ENCODE measurements at places on chromosomes 12 and 14.
A peak's percentile ranks its signal among the peaks of the same experiment; 100 is the strongest.

- DNase-seq, result no peak
Measured at GRCh38 chr12:109174468-109174867, 58.1 kb downstream of the ACACB start.

GRCh38 chr12:32098112-32098511 is 8.5 kb upstream of the BICD1 start:
- no peak for DNase-seq

GRCh38 chr12:42490261-42490842 is 99.2 kb downstream of the PRICKLE1 start:
- no peak for DNase-seq

GRCh38 chr12:92144631-92145480 is 790 bp downstream of the BTG1 start:
- DNase-seq, result peak; percentile 26

DNA sequence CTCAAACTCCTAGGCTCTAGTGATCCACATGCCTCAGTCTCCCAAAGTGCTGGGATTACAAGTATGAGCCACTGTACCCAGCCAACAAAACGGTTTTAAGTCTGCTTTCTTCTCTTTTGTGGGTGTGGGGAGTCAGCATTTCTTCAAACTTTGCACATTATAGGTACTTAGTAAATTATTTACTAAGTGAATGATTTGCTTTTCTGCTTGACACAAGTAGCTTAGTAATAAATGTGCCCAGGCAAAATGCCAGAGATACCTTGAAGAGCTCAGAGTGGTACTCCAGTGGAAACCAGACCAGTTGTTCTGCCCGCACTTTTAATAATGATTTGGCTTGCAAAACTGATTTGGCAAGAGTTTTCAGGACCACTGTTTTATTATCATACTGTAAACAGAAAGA is 15.0 kb downstream of the DEPDC4 start:
- no peak for DNase-seq

- no peak for DNase-seq
Measured at GRCh38 chr14:105602799-105603793, 76.7 kb downstream of the TMEM121 start.

- no peak for DNase-seq
Measured at GRCh38 chr12:78087363-78087675, 256.6 kb downstream of the NAV3 start.

GRCh38 chr12:2023365-2023764 is 19.1 kb upstream of the DCP1B start:
- no peak for DNase-seq

DNA sequence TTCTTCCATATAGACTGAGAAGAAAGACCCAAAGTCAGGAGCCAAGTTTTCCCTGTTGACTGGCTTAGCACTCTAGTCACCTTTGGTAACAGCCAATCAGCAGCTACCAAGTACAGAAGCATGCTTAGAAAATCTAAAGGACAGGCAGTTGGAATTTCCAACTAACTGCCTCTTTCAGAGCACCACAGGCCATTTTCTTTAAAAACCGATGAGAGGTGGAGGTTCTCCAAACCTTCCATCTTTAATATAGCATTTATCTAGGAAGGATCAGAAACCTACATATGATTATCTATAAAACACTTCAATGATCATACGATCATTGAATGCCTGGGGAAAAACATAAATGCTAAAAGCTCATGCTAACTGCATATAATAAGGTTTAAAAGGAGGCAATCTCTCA is at the start of gene CATSPERB:
TSS of gene CATSPERB (minus strand) at position 101 of the 400 bp plus-strand sequence. CDS start 2,607 bp downstream, outside the sequence.
- DNase-seq, result no peak

- no peak for DNase-seq
Measured at GRCh38 chr14:58954901-58955861, 233.3 kb upstream of the DAAM1 start.

DNA sequence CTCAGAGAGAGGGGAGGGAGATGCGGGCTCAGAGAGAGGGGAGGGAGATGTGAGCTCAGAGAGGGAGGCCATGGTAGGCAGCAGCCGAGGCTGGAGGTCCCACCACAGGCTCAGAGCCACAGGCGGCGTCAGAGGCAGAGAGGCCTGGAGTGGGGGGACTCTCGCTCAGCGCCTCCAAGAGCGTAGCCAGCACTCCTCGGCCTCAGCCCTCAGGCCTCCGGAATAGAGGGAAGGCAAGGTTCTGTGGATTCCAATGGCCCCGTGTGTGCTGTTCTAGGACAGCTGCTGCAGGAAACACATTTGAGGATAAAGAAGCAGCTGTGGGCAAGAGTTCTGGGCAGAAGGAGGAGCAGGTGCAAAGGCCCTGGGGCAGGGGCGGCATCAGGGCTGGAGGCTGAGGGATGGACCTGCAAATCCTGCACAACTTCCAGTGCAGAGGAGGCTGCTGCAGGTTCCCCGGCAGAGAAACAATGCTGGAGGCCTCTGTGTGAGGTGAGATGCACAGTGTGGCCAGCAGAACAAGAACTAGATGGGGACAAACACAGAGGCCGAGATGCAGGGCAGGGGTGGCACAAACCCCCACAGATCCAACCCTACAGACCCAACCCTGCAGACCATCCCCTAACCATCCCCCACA is 59.1 kb upstream of the GALNT9 start:
- no peak for DNase-seq

DNA sequence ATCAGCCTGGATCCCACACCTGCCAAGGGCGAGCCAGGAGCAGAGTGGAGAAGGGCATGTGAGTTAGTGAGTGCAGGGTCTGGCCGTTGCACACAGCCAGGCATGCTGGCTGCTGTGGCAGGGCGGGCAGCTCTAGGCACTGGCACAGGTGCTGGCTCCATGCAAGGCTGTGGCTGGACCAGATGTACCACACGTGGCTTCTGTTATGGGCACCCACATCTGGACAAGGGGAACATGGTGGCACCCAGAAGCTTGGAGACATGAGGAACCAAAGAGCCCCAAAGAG is 20.1 kb downstream of the SERPINA3 start:
- DNase-seq, result no peak

- no peak for DNase-seq
Measured at GRCh38 chr14:100128688-100129087, 30.8 kb downstream of the DEGS2 start.

DNA sequence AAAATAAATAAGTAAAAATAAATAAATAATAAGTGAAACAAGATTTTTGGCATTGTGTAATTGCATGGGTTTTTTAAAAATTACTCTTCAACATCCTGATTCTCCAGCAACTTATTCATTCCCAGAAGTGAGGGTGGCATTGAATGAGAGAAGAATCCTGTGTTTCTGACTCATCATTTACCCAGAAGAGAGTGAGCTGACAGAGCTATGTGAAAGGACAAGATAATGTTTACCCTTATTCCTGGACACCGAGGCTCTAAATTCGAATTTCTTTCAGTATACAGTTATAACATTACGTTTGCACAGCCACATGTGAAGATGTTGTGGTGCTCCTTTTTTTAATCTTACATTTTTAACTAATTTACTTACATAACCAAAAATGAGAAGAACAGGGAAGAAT is 36.4 kb downstream of the BBS10 start:
- no peak for DNase-seq

DNA sequence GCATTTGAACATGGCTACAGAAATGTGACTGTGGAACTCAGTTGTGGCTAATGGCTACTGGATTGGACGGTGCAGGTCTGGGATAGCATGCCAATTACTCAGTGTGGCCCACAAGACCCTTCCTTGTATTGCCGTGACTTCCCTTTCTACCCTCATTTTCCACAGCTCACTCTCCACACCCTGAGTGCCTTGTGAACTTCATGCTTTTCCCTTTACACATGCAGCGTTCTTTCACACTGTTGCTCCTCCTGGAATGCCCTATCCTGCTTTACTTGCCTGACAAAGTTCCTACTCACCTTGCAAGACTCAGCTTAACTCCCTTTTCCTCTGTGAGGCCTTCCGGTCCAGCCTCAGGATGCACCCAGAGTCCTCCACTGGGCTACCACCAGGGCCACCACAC is 46.8 kb upstream of the MAX start:
- DNase-seq, result no peak

DNA sequence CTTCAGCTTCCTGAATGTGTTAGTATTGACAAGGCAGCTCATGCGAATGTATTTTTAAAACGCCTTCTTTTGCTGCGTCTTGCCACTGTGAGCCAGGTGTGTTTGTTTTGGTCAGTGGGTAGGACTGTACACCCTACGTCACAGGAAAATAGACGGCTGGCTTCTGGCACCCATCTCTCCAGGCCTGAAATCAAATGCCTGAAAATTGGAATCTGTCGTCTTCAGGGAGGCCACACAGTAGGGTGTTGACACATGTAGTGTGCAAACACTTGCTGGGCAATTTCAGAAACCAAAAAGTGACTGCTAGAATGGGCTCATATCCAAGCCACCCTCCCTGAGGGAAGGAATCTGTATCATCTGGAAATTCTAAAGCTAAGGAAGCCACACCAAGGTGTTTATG is 209.3 kb downstream of the TTC8 start:
- no peak for DNase-seq

DNA sequence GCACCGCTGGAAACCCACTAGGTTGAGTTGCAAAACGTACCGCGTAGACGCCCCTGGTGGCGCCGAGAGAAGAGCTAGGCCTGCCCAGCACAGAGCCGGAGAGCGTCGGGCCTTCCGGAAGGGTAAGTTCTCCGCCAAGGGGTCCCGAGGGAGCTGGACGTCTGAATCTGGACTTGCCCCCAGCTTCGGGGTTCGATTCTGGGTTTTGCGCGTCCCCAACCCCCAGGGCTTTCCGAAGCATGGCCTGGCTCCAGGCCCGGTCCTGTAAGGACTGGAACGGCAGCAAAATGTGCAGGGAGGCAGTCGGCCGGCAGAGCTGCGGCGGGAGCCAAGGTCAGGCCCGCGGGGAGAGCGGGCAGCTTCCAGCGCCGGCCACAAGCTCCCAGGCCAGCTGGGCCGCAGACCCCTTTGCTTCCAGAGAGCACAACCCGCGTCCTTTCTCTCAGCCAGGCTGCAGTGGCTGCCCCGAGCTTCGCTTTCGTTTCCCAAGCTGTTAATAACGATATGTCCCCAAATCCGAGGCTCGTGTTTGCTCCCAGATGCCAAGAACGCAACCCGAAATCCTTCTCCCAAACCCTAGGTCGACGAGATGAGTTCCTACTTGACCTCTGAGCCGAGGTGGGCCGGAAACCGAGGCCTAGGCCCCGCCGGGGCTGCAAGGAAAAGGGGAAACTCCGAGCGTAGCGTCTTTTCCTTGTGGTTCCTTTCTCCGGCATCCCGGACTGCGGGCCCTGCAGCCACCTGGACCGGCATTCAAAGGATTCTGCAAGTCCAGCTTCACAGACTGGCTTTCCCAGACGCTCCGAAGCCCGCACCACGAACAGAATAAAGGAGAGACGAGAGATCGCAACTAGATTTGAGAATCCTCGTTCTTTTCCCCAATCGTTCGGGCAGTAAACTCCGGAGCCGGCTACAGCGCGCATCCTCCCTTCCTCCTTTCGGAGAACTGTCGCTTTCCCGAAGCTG is 3.2 kb upstream of the TBX5 start:
- no peak for DNase-seq

DNA sequence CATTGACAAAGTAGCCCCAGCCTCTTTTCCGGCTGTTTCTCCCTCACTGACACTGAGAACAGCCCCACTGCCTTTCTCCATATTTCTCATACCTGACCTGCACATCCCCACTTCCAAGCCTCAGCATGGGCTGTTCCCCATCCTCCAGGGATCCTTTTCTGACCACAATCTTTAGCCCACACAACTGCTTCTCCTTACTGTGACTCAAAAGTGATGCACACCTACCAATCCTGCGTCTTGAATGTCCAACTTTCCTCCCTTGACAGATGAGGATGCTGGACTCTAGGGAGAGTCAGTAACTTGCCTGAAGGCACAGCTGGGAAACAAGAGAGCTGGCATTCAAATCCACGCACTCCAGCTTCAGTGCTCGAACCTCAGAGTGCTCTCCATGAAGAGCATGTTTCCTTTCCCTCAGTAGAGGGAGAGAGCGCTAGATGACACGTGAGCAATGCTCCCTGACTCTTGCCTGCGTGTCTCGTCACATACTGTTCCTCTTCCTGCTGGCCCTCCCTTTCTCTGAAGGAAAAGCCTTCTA is 75.6 kb downstream of the NTF3 start:
- DNase-seq, result no peak

- DNase-seq, result no peak
Measured at GRCh38 chr14:29390081-29390832, 537.4 kb downstream of the PRKD1 start.

DNA sequence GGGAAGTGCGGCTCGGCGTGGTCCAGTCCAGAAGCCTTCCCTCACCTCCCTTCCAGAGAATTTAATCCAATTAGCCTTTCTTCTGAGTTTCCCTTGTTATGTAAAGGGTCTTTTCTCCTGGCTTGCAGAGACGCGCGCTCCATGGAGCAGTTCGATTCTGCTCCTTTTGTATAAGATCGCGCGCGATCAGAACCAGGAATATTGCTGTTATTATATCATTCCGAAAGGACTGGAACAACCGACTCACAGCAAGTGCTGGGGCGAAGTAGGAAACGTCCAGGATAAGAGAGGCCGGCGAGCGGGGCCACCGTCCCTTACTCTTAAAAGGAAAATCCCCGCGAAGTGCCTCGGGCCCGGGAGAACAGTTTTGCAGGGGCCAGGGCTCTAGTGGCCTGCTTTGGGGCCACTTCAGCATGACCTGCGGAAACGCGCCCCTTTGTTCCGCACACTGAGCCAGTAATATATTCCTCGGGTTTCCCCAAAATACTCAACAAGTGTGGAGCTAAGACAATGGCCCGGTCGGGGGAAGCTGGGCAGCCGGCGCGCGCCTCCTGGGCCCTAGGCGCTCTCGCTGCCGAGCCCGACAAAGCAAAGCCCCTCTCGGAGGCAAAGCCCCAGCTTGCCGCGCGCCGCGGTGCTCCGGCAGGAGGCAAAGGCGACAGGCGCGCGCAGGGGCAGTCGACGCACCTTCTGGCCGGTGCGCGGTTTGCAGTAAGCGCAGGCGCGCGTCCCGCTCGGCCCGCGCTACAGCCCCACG is 2.9 kb downstream of the RFX4 start:
- no peak for DNase-seq

DNA sequence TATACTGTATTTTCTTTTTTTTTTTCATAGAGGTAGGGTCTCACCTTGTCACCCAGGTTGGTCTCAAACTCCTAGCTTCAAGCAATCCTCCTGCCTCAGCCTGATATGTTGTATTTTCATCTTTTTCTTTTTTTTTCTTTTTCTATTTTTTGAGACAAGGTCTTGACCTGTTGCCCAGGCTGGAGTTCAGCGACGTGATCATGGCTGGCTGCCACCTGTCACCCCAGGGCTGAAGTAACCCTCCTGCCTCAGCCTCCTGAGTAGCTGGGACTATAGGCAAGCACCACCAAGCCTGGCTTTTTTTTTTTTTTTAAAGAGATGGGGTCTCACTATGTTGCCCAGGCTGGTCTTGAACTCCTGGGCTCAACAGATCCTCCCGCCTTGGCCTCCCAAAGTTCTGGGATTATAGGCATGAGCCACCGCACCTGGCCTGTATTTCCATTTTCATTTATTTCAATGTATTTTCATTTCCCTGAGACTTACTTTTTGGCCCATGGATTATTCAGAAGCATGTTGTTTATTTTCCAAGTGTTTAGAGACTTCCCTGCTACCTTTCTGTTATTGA is 16.2 kb upstream of the ARF6 start:
- no peak for DNase-seq

GRCh38 chr14:30993071-30993470 is 32.4 kb upstream of the AP4S1 start:
- DNase-seq, result no peak
